ENCODE measurements at places on chromosomes 4 and X.

- DNase-seq: no peak
Observed at GRCh38 chr4:188959424-188959823, 820.2 kb downstream of the TRIML1 start.

DNA sequence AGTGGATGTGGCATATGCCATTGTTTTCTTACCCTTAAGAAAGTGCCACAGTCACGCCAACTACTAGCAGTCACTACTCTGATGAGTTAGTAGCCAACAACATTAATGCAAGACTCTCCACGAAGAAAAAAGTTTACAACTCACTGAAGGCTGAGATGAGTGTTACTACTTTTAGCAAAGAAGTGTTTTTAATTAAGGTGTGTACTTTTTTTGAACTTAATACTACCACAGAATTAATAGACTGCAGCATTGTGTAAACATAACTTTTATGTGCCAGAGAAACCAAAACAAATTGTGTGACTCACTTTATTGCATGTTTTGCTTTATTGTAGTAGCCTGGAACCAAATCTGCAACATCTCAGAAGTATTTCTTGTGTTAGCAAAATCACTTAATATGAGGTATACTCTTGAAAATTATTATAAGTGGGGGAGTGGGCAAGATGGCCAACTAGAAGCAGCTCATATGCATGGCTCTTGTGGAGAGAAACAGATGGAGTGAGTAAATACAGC lies 2.2 kb upstream of the UGT2B4 start:
- DNase-seq: no peak

DNA sequence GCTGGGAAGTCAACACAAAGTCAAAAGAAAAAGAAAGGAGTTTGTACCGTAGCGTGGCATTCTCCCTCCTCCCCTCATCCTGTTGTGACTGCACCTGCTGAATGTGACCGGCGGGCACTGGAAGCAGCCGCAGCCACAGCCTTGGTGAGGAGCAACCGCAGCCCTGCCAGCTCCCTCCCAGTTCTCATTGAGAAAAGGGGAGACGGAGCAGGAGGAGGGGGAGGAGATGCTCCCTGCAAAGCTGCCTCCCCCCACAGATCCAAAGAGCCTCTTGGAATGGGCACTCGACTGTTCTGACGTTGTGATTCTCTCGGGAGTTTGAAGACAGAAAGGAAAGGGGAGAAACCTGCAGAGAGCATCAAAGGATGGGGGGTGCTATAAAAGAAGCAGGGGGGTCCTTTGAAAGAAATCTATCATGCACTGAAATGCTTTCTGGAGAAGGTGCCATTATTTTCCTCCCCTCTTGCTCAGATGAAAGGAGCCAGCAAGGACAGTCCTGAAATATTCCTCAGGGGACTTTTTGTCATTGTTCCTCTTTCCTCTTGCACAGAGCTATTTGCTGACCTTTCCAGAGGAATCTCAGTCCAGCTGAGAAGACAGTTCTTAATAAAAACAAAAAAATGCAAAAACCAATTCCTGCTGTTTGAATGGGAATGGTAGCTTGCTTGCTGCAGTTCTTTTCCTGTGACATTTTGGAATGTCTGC lies 429.7 kb downstream of the MAPK10 start:
- DNase-seq: no peak

GRCh38 chrX:155000841-155001240 lies 21.7 kb downstream of the F8 start:
- no peak for DNase-seq

GRCh38 chr4:55444827-55445226 lies 49.1 kb downstream of the TMEM165 start:
- DNase-seq: no peak

DNA sequence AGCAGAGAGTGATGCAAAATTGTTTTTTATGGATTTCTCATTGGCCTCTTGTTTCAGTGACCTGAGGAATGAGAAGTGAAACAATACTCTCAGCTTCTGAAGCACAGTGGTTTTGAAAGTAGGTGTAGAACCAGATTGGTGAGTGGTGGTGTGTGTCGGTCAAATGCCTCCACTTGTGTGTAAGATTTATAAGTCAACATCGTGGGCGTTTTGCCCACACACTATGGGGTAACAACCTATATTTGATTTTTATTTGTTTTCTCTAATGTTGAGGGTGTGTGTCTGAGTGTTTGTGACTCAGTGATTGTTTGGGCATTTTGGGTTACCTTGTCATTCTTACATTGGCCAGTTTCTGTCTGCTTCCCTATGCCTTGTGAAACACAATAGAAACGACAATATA lies 23.3 kb downstream of the ADGRL3 start:
- DNase-seq: no peak

GRCh38 chrX:122363112-122363795 lies 820.8 kb upstream of the GRIA3 start:
- DNase-seq: no peak
